ENCODE measurements at places on chromosomes 4 and X. TPM values are rescaled to one million over a fixed set of nuclear protein-coding genes. Genes with fewer than 3 reads are reported as not detected.

AR gene
- 0.62 TPM for total RNA-seq

H2BW2 gene
- total RNA-seq = not detected

PFKFB1 gene
- not detected for total RNA-seq

DCAF8L1 gene
- not detected for total RNA-seq

UBQLN2 gene
- 20.0 TPM for total RNA-seq

ATOH1 gene
- total RNA-seq = not detected

SORBS2 gene
- 66.8 TPM for total RNA-seq

TCEAL7 gene
- 86.6 TPM for total RNA-seq

SPANXA1 gene
- total RNA-seq = not detected

ARHGAP36 gene
- 0.31 TPM for total RNA-seq

PRRG1 gene
- total RNA-seq = 6.4 TPM

TRO gene
- total RNA-seq = 76.1 TPM

GRIA2 gene
- total RNA-seq = 585 TPM

GIMD1 gene
- total RNA-seq = not detected

GLUD2 gene
- 1.1 TPM for total RNA-seq

ARSD gene
- total RNA-seq = 9.2 TPM

AFM gene
- total RNA-seq = not detected
